NCI-H460 (cell line): ENCODE measurements at places on chromosomes 5 and 9. TPM values are rescaled to one million over a fixed set of nuclear protein-coding genes. Genes with fewer than 3 reads are reported as not detected.

KIF27 gene
- total RNA-seq = 4.3 and 4.6 TPM in 2 replicates

DNA sequence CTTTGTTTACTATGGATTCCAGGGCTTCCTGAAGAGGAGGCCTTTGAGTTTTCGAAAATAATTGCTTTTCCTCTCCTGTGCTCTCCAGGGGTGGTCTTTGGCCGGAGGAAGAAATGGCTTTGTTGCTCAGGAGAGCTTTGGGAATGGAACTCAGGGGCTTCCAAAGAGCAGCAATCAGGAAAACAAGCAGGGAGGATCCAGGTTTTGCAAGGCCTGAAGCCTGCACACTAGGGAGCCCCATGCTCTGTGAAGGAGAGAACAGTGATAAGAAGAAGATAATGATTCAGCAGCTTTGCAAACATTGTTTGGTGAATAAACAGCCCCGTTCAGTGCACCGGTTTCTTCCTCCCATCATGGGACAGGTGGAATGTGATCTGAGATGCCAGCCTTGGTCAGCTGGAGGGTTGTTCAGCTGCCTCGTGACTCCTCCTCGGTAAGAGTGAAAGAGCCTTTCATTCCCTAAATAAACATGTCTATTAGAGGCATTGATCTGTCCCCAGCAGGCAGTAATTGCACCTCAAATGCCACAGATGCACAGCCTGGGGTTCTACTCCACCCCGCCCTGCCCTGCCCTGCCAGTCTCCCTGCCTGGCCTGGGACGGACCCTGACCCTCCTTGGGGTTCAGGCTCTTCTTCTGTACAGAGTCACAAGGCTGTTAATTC is 11.5 kb upstream of the ALDH1B1 start:
- DNase-seq = no peak

SETX gene
- 52.8 and 59.3 TPM in 2 replicates for total RNA-seq

- no peak for DNase-seq
These were observed 2.0 kb downstream of the ASTN2 start for GRCh38 chr9:117412841-117413240.

DNA sequence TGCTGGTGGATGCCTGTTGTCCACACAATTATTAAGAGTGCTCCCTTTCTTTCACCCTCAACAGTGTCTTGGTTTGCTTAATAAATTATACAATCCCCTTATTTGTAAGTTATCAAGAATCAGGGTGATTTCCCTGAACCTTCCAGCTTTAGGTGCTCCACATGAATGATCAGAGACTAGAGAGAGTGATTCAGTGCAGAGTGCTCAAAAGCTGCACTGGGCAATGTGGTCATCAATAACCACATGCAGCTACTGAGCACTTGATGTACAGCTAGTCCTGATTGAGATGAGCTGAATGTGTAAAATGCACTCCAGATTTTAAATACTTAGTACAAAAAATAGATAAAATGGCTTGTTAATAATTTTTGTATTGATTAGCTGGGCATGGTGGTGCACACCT is 76.8 kb upstream of the TRIO start:
- DNase-seq = no peak

- no peak for DNase-seq
These were observed 55.2 kb upstream of the PSD2 start for GRCh38 chr5:139740138-139740991.

SOHLH1 gene
- total RNA-seq = not detected in 2 replicates

- no peak for DNase-seq
These were observed 693 bp upstream of the RGS3 start for GRCh38 chr9:113462781-113463286.

DNA sequence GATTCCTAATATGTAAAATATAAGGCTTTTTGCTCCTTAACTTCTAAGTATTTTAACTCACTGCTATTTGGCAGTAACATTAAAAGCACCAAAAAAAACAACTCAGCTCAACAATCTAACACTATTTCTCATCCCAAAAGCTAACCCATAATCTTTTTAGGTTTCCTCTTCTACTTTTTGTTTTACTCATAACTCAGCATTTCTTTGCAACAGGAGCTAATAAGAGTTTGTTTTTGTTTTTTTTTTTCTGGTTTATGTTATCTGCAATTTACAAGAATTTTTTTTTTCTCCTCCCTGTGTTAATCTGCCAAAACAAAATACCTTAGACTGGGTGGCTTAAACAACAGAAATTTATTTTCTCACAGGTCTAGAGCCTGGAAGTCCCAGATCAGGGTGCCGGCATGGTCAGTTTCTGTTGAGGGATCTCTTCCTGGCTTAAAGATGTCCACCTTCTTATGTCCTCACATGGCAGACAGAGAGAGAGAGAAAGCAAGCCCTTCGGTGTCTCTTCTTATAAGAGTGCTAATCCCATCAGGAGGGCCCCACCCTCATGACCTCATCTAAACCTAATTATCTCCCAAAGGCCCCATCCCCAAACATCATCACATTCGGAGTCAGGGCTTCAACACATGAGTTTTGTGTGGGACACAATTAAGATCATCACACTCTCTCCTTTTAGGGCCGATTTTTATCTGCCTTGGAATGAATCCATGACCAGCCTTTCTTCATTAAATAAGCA is 31.2 kb downstream of the ARL15 start:
- DNase-seq = no peak

- no peak for DNase-seq
These were observed 76.2 kb downstream of the C7 start for GRCh38 chr5:40985501-40985900.

DNA sequence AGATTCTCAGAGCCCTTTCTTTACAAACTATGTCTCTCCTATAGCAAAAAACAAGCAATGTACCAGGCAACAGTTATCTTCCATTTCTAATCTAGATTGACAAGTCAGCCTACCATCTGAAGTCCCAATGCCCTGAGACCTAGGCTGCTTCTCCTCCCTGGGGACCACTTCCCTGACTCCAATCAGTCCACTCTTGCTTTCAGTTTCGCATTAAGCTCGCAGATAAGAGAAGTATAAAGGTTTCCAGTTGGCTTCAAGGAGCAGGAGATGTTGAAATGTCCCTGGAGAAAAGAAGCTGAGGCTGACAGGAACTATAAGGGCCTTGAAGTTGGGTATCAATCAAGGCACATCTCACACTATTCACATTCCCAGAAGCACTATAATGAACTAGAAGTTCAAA is 32.3 kb downstream of the ERP44 start:
- no peak for DNase-seq

GRCh38 chr9:129227843-129228189 is 49.8 kb upstream of the IER5L start:
- DNase-seq = no peak

GLDC gene
- total RNA-seq = 4.4 and 5.5 TPM in 2 replicates

ARL14EPL gene
- not detected in 2 replicates for total RNA-seq

DNA sequence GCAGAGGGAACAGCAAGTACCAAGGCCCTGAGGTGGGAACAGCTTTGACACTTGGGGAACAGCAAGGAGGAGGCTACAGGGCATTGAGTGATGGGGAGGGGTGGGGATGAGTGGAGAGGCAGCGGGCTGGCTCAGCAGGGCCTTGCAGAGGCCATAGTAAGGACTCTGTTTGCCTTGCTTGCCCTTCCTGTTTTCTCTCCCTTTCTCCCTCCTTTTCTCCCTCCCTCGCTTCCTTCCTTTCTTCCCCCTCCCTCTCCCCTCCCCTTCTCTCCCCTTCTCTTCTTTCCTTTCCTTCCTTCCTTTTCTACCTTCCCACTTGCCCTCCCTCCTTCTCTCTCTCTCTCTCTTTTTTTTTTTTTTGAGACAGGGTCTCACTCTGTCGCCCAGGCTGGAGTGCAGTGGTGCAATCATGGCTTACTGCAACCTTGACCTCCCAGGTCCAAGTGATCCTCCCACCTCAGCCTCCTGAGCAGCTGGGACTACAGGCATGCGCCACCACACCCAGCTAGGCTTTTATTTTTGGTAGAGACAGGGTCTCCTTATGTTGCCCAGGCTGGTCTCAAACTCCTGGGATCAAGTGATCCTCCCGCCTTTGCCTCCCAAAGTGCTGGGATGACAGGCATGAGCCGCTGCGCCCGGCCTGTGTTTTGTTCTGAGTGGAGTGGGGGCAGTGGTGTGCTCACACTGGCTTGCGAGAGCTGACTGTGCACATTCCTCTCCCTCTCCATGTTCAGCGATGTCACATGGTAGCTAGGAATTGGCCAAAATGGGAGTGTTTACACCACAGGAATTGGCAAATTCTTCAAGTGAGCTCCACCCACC is 17.1 kb downstream of the IER5L start:
- no peak for DNase-seq

GRCh38 chr5:58327289-58327688 is 132.6 kb downstream of the PLK2 start:
- DNase-seq = no peak

DNA sequence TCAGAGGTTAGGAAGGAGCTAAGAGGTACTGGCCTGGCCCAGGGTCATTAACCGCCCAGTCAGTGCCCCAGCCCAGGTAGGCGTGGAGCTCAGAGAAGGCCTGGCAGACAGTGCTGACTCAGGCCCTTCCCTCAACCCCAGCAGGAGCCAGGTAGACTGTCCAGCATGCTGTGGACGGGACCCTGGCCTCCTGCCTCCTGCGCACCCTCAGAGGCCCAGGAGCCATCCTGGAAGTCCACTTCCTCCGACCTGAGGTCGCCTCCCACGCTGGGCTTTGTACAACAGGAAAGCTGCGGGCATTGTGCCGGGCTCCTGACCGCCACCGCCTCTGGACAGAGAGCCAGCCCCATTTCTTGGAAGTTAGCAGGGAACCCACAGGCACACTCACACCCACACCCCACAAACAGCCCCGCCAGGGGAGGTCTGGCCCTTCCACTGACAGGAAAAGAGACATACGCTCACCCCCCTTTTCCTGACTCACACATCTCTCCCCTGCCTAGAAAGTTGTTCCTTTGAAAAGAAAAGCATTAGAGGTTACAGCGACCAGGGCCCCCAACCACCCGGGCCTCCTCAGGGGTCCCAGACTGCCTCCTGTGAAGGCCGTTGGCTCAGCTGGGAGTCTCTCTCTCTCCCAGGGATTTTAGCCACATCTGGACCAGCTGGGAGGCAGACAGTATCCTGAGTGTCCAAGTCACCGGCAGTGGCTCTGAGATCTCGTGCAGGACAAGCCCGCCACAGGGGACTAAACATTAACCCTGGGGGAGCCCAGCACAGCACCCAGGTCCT is 7.7 kb downstream of the RALGDS start:
- no peak for DNase-seq

GRCh38 chr5:78482948-78483347 is 122.5 kb downstream of the SCAMP1 start:
- no peak for DNase-seq

DNA sequence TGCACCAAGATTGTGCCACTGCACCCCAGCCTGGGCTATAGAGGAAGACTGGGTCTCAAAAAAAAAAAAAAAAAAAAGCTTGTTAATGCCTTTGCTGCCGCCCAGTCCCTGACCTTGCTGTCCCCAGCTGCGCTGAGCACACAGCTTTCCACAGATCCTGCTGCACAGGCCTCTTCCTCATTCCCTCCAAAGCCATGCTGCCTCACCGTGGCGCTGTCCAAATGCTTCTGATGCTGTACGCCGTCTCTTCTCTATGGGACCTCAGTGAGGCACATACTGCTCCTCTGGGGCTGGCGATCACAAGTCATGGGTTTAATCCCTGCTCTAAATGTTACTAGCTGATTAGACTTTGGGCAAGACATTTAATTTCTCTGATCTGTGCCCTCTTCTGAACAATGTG is 234.1 kb downstream of the FBXL7 start:
- no peak for DNase-seq

DNA sequence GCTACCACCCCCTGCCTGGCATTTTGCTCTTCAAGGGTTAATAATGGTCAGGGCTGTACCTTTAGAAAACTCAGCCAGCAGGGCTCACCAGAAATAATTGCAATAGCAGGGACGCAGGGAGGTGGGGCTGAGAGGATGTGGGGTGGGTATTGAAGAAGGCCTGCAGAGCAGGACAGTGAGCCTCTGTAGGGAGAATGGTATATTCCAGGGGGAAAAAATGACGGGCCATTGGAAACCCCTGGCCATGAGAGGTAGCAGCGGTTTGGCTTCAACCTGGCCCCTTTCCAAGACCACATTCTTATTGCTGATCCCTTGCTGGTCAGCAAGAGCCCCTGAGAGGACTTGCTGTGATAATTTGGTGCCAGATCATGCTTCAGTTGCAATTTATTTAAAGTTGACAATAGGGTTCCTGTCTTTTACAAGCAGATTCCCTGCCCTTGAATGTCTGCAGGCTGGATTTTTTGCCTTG is 36.7 kb upstream of the CTNNA1 start:
- no peak for DNase-seq

DNA sequence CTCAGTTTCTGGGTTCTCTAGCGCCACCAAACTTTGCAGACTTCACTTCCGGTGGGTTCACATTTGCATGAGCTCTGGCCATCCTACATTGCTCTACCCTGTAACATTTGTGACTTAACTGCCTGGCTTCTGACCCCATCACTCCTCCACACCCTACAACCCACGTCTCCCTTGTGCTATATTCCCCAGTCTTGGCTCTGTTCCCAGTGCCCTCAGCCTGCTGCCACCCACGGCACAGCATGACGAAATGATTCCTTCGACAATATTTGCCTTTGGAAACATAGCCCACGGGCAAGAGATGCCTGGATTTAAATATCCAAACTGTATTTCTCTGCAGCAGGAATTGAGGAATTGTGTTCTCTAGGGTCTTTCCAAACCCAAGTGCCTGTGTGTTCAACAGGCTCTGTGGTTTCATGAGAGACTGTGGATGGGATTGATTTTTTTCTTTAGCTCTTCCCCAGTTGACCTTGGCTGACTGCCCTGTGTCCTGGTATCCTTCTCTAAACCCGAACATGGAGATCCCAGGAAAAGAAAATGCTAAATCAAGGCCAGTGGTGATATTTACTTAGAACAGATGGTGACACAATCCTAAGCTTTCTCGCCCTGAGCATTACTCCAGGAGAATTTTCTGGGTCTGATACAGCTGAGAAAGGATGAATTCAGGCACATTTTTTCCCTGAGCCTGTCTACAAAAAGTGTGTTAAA is 44.4 kb upstream of the GRIA1 start:
- no peak for DNase-seq
